ENCODE measurements at places on chromosomes 6 and 20. TPM values are rescaled to one million over a fixed set of nuclear protein-coding genes. Genes with fewer than 3 reads are reported as not detected.

GRCh38 chr6:143642403-143642802 lies 35.4 kb upstream of the PHACTR2 start:
- H3K36me3 ChIP-seq, result no peaks in the 10 kb centered on the region
- no peak for DNase-seq
- H3K27ac ChIP-seq, result no peak overlapping the region

DNA sequence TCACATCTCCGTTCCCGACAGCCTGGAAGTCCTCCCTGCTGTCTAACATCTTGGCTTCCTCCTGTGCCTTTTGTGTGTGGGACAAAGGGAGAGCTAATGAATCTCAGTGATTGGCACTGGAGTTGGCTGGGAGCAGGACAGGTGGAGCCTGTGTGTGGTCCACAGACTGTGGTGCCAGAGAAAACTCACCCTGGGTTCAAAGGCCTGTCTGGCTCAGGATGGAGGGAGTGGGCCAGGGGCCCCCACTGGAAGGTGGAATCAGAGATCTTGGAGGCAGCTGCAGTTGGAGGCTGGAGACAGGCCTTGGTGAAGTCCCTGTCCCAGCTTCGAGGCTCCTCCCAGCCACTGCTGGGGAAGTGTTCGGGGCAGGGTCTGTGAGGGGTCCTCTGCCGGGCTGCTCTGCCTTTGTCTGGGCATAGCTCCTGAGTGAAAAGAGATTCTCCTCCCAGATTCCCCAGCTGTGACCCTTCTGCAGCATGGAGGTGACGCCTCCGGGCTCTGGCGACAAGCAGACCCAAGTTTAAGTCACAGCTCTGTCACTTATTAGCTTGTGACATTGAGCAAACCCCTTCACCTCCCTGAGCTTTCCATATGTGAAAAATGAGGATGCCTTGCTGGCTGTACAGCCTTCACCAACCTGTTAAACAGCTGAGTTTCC lies 13.9 kb upstream of the ITPR3 start:
- peaks cover 7% of the 10 kb centered on the region for H3K27me3 ChIP-seq
- peaks cover 7% of the 10 kb centered on the region for H3K36me3 ChIP-seq
- DNase-seq, result no peak
- peaks cover 12% of the 10 kb centered on the region for H3K4me1 ChIP-seq

DNA sequence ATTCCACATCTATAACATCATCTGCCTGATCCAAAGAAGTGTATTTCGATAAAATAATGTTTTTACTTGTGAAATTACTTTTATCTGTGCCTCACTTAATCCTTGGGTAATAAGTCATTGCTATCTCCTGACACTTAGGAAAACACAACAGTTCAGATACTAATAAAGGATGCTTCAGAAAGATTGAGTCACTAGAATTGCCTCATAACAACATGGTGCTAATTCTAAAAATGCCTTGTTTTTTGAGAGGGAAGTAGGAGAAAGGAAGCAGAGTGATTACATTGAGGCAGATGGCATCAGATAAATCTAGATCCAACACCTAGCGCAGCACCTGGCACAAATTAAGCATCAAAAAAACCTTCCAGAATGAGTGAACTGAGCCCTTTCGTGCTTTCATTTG lies 69.0 kb downstream of the NCOA7 start:
- no peaks in the 10 kb centered on the region for H3K4me1 ChIP-seq
- no peak overlapping the region for H3K4me3 ChIP-seq
- no peaks in the 10 kb centered on the region for H3K36me3 ChIP-seq
- no peaks in the 10 kb centered on the region for H3K27me3 ChIP-seq
- H3K27ac ChIP-seq, result no peak overlapping the region

TTLL9 gene
- total RNA-seq, result 1.5 TPM

HLA-DMA gene
- 0.76 TPM for total RNA-seq

SYNDIG1 gene
- total RNA-seq, result 10.4 TPM

Data from glutamatergic neuron (in vitro differentiated cells).